ENCODE measurements at places on chromosomes 4 and X.

DNA sequence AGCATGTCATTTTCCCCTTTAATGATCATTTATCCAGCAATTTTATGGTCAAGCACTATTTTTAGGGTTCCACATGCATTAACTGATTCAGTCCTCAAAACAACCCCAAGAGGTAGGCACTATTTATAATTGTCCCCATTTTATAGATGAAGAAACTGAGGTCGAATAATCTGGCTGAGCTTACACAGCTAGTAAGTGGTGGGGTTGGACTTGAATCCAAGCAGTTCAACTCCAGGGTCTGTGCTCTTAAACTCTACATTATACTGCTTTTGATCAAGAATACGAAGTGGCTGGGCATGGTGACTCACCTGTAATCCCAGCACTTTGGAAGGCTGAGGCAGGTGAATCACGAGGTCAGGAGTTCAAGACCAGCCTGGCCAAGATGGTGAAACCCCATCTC, 3.2 kb upstream of the CHRNA9 start:
- DNase-seq, result no peak

GRCh38 chr4:184216515-184216914, 1.2 kb downstream of the ENPP6 start:
- DNase-seq, result no peak

- DNase-seq, result no peak
Observed at GRCh38 chr4:90606781-90607180, 479.6 kb downstream of the CCSER1 start.

- no peak for DNase-seq
Observed at GRCh38 chrX:8179656-8180055, 8.6 kb upstream of the VCX2 start.

DNA sequence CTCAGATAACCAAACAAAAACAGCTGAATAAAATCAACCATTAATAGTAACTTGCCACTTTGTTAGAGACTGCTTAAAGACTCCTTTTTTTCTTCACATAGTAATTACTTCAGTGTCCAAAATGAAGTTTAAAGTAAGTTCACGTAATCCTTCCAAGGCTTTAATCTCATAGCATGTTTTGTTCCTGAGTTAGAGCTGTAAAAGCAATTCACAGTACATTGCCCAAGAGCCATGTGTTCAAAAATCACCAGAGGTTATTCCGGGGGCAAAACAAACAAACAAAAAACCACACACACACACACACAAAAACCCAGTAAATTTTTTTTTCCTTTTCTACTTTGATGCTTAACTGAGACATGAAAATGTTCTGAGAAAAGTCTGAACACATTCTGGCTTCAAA, 6.1 kb downstream of the GPR82 start:
- DNase-seq, result no peak

- no peak for DNase-seq
Observed at GRCh38 chrX:78314561-78314960, 12.8 kb downstream of the CYSLTR1 start.

DNA sequence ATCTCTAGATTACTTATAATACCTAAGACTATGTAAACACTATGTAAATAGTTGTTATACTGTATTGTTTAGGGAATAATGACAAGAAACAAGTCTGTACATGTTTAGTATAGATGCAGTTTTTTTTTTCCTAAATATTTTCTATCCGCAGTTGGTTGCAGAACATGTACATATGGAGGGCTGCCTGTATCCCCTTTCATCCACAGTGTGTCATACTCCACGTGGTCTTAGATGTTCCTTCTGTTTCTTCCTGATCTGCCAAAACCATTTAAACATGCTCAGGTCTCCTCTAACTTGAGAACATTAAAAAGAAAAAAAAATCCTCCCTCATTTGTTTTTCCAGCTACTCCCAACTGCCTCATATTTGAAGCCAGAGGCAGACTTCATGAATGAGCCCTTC, 14.0 kb downstream of the OCIAD1 start:
- DNase-seq, result no peak

DNA sequence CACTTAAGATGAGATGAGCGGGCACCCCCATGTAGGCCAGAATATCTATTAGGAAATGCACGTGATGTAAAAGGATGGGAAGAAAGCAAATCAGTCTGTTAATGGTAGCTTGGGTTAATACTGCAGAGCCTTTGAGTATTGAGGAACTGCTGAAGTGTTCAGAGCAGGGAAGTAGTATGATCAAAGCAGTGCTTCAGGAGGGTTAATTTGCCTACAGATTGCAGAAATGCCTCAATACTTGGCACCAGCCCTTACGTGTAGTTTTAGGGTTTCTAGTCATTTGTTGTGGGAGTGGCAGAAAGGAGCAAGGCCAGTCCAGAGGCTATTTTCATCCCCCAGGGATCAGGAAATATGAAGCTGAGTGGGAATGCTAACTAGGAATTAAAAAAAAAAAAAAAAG, 19.7 kb downstream of the ZFX start:
- no peak for DNase-seq

DNA sequence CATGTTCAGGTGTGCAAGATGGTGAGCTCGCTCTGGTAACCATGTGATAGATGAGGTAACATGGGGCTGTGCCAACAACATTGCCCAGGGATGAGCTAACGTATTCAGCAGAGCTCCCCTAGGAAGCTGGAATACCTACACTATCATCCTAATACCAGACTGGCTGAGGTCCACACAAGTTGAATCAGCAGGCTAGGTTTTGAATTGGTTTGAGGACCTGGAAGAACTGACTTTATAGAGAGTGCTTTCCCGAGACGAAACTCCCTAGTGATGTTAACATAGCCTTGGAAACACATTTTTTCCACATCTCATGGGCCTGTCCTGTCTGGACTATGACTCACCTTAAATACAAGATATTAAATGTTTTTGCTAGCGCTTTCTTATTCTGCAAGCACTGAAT, 56.7 kb downstream of the IGFBP7 start:
- no peak for DNase-seq

DNA sequence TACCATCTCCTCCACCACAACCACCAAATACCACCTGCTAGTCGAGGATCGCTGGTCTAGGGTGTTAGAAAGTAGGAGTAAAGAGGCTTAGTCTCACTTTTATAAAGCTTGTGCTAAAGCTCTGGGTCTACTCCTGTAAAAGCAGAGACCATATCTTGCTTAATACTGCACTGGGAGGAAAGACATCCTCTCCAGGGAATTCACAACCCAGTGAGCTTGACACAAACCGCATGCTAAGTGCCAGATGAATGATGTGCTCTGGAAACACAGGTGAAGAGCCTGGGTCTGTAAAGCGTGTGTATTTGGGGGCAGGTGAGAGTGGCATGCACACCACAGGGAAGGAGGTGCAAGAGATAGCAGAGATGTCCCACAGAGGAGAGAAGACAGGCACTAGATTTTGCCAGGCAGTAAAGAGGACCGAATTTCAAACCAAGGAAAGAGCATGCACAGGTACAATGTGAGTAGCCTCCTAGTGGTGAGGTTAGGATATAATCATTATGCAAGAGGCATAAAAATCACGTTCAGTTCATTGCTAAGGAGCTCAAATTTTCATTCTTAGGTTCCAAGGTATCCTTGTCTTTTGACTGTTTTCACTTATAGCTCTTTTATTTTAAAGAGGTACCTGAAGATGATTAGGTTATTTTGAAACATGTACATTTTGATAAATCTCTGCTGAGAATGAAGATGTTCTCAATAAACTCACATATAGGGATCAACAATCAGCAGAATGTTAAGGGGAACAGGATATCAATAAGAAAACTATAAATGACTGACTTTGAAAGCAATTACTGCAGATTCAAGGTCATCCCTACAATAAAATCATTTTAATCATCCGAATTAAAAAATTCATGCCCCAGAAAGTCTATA, 20.7 kb downstream of the TAPT1 start:
- no peak for DNase-seq

DNA sequence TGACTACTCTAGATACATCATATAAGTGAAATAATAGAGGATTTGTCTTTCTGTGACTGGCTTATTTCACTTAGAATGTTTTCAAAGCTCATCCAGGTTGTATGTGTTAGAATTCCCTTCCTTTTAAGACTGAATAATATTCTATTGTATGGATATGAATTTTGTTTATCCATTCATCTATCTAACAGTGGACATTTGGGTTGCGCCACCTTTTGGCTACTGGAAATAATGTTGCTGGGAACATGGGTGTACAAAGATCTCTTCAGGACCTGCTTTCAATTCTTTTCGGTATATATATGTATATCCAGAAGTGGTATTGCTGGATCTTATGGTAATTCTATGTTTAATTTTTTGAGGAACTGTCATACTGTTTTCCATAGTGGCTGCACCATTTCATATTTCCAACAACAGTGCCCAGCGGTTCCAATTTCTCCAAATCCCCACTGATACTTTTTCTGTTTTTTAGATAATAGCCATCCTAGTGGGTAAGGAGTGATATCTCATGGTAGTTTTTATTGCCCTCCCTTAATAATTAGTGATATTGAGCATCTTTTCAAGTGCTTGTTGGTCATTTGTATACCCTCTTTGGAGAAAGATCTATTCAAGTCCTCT, 3.4 kb upstream of the SCD5 start:
- no peak for DNase-seq

DNA sequence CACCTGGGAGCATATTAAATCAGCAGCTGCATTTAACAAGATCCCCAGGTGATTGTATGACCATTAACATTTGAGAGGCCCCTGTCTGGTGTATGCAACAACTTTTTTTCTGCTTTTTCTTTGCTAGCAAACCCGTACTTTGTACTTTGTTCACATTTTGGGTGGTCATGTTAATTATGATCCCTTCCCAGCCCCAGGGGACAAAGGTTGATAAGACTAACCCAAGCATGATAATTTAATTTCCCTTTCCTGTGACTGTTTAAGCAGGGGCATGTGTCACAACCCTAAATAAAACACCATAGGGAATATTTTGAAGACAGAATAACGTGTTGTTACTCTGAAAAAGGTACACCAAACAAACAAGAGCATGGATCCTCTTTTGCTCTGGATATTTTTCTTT, 332.0 kb downstream of the PCDH18 start:
- no peak for DNase-seq

DNA sequence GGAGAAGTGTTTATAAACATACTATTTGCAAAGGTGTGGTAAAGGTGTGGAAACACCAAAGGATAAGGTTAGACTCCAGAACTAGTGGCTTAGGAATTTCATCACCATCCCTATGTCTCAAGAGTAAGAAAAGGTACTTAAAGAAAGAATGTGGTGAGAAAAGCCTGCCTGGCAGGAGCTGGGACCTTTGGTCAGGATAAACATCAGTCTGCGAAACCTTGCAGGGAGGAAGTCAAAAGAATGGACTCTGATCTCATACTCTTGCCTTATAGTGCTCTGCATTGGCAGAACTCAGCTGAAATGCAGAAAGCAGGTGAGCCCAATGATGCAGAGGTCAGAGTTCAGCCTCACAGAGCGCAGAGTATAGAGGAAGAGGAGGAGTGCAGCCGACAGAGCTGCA, 97.2 kb upstream of the NR3C2 start:
- DNase-seq, result no peak

- DNase-seq, result no peak
Observed at GRCh38 chr4:154519214-154519613, 27.6 kb upstream of the DCHS2 start.

- DNase-seq, result no peak
Observed at GRCh38 chr4:155582971-155583437, 83.6 kb upstream of the GUCY1A1 start.

DNA sequence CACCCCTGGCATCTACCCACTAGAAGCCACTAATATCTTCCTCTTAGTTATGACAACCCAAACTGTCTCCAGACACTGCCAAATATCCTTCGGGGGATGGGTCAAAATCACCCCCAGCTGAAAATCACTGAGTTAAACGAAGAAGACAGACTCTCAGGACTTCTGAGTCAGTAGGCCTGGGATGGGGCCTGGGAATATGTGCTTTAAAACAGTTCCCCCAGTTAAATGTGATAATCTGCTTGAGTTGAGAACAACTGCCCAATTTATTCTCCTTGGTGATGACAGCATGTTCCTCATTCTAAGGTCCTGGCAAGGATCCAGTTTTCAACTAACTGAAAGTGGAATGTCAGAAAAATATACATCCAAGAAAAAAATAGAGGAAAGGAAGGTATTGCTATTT, 52.4 kb downstream of the CBLL2 start:
- DNase-seq, result no peak

- no peak for DNase-seq
Observed at GRCh38 chrX:42739741-42740140, 38.2 kb downstream of the PPP1R2C start.

DNA sequence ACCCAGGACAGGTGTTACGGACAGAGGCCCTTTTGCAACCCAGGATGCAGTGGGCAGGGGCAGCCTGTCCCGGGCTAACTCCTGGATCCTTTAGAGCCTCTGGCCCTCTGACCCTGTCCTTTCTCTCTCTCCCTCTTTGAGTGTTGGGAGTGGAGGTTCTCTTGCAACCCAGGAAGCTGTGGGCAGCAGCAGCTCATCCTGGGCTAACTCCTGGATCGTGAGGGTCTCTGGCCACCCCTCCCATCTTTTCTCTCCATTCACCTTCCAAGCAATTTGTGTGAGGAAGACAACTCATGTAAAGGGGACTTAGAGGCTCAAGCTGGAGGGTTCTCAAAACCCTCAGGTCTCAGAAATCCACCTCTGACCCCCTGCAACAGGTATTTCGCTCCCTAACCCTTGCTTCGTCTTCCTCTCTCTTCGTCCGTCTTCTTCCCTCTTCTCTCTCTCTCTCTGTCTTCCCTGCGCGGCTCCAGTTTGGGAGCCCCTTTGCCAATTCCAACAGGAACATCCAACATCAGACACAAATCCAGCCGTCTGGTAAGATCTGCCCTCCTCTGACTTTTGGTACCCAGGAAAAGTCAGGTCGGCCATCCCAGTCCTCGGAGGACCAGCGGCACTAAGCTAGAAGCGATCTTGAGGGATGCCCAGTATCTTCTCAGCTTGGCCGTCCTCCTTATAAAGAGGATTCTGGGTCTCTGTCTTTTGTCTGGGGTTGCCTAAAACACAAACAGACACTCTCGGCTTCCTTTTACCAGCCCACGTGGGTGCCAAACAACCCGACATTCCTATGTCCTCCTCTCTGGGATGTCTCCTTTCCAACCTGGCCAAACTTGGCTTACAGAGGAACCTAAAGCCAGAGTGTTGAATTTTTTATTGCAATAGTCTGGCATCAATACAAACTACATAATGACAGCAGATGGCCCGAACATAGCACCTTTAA, 7.9 kb downstream of the ASMTL start:
- no peak for DNase-seq

DNA sequence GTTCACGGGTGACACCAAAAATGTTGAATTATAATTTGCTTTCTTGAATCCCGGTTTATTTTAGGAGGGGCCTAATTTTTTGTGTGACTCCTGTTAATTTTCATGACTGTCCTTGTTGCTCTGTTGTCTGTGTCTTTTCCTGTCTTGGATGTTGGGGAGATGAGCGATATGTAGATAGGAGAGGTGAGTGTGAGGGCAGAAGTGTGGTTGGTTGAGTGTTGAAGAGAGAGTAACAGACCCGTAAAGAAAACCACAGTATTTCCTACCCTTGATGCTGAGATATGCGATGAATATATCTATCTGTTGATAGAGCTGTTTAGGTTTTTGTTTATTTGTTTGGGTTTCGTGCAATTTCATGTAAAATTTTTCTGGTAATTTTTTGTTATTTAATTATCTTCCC, 70.5 kb downstream of the CPE start:
- DNase-seq, result no peak

- DNase-seq, result no peak
Observed at GRCh38 chr4:31065086-31065485, 344.9 kb downstream of the PCDH7 start.
